Activated CD8-positive, alpha-beta memory T cell treated with anti-CD3 and anti-CD28 coated beads for 24 hours (primary cell): ENCODE measurements at places on chromosomes 16 and 17.

GRCh38 chr17:64773836-64774761 lies 112.0 kb upstream of the SMURF2 start:
- DNase-seq, result peak; percentile 58

GRCh38 chr16:22323959-22324786 lies 27.0 kb downstream of the POLR3E start:
- peak; percentile 54 for DNase-seq

DNA sequence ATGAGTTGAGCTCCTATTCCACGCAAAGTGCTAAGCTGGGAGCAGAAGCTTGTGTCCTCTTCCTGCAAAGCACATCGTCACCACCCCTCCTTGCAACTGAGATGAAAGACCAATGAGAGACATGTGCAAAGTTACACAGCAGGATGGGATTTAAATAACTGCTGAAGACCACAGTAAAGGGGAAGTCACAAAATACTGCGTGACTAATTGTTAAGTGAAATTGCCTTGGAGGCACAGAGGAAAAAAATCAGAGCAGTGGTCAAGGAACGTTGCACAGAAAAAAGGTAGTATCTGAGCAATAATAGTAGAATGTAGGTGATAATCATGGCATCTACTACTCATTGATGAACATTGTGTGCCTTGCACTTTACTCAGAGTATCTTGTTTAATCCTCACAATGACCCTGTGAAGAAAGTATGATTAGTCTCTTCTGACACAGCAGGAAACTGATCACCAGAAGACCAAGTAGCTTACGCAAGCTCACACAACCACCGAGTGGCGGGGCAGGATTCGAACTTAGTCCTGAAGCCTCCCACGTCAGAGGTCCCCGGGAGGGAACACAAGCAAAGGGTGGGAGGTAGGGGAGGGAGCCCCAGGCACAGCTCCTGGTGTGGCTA lies 15.4 kb upstream of the MYO18A start:
- DNase-seq, result no peak

DNA sequence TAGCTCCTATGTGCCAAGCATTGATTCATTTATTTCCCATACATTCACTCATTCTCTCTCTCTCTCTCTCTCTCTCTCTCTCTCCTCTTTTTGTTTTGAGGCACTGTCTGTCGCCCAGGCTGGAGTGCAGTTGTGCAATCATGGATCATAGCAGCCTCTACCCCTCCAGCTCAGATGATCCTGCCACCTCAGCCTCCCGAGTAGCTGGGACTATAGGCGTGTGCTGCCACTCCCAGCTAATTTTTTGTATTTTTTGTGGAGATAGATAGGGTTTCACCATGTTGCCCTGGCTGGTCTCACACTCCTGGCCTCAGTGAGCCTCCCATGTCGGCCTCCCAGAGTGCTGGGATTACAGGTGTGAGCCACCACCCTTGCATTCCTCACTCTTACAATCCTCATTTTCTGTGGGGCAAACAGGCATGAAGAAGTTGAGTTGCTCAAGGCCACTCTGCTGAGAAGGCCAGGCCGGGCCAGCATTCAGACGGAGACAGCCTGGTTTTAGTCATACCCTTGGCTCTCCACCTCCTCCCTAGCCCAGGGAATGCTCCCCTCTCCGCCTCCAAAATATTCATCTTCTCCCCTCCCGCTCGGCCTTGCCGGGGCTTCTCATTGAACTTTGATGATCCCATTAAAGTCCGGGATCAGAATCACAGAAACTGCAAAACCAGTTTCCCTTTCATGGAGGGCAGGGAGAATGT lies 765 bp upstream of the PRM2 start:
- no peak for DNase-seq

GRCh38 chr16:52191531-52192134 lies 355.3 kb downstream of the TOX3 start:
- DNase-seq, result peak; percentile 71

DNA sequence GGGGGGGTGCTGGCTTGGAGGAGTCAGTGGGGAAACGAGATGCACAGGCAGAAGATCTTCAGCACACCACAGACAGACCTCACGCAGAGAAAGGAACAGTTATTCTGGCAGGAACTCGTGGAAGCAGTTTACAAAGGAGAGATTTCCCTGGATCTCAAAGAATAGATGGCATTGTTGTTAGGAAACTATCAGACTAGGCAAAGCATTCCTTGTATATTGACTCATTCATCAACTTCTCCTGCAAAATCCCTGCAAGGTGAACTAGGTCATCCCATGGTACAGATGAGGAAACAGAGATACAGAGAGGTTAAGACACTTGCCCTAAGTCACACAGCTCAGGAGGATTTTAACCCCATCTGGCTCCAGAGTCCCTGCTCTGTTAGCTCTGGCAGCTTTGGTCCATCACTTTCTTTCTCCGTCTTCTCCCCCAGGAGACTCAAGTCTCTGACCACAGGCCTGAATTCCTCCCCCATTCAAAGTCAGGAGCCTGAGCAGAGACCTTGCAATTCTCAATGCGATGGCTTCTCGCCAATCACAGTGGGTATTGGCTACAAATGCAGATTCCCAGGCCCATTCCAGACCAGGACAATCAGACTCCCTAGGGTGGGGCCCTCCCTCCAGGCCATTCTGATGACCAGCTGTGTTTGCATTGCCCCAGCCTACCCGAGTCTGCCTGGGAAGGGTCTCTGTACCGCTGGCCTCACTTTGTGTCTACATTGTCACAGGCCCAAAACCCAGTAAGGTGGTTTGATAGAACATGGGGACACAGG lies 56.4 kb downstream of the LITAF start:
- no peak for DNase-seq

DNA sequence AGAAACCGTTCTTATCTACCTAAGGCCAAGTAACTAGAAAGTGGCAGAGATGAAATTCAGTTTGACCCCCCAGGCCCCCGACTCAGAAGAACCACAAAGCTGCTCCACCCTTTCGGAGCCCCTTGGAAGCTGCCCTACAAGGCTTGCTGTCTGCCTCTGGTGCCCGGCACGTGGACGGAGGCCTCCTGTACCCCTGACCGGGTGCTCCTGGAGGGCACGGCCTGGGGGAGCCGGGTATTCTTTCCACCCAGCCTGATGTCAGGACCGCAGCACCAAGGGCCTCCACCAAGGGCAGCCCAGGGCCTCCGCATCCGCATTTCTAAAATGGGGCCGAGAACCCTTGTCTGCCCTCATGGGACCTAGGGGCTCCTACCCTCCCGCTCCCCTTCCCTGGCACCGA lies 15.5 kb upstream of the CRK start:
- no peak for DNase-seq

GRCh38 chr17:11492511-11492910 lies 105.8 kb upstream of the DNAH9 start:
- DNase-seq, result no peak

GRCh38 chr16:90047714-90048346 lies 28.6 kb upstream of the DBNDD1 start:
- DNase-seq, result no peak

DNA sequence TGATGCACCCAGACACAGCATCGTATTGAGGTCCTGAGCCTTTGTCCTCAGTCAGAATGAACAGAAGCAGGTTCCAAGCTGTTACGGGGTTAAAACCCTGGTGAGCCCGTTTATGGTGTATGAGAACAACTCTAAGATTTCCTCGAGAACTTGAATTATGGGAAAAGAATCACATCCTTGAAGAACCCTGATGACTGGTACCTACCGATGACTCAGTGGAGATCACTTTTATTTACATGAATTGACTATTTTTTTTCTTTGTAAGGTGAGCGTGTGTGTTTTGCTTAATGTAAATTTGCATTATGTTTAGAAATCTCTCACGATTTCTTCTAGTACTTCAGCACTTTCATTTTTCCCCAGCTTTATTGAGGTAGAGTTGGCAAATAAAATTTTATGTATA lies 3.3 kb upstream of the KRTAP4-4 start:
- DNase-seq, result no peak

DNA sequence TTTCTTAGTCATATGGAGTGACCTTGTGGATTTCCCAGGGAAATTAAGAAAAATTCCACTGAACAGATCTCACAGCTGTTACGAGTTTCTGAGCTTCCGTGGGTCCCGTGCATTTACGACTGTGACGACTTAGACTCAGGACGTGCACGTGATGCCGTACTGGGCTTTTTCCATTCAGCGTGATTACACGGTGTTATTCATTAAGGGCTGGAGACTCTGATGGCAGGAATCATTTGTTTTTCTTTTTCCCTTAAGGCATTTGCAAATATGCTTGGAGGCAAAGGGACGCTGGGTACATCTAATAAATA lies 57.2 kb downstream of the TBC1D16 start:
- DNase-seq, result no peak

DNA sequence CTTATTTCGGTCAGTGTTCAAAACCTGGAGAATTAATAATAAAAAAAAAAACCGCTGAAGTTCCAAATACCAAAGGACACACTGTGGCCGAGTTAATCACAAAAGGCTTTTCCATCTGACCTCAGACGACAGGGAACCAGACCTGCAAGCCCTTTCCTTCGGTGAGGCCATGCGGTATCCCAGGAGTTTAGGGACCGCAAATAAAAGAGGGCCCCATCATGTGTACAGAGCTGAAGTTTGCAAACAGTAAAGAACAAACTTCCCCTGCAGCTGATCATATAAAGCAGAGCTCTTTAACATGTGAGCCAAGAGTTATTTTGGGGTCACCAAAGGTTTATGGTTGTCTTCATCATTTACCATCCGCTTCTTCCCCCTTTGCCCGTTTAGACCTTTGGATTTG lies 33.0 kb upstream of the FOXJ1 start:
- DNase-seq, result no peak

GRCh38 chr16:10940501-10941079 lies 1.7 kb downstream of the DEXI start:
- no peak for DNase-seq

GRCh38 chr17:53797501-53797900 lies 25.2 kb upstream of the KIF2B start:
- no peak for DNase-seq

GRCh38 chr16:22705799-22706198 lies 108.2 kb upstream of the HS3ST2 start:
- no peak for DNase-seq

DNA sequence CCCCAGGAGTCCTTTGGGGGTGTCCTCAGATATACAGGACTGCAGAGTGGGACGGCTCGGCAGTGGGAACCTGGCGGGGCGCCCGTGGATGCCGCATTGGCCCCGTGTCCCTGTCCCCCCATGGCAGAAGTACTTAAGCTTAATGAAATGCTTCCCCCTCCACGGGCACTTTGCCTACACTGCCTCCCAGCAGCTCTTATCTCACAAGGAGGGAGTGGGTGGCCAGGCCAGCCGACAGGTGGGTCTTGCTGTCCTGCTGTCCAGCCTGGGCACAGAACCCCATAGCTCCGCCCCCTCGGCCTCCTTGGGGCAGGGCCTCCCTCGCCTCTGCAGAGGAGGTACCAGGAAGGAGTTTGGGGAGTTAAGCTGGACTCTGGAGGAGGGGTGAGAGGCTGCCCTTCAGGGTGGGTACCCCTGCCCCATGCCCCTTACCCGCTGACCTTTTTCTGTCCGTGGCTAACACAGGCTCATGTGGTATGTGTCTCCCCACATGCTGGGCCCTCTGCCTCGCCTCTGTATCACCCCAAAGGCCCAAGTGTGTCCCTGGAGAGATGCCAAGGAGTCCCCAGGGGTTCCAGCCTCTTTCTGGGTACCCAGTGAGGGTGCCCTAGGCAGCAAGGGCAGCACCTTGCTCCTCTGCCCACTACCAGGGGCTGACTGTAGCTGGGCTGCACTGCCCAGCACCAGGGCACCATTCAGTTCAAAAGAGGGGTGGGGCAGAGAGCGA lies 8.7 kb downstream of the THRA start:
- DNase-seq, result no peak

GRCh38 chr17:80811181-80812105 lies 180.2 kb upstream of the CHMP6 start:
- DNase-seq, result no peak

GRCh38 chr16:89018282-89019158 lies 41.5 kb upstream of the CBFA2T3 start:
- no peak for DNase-seq

DNA sequence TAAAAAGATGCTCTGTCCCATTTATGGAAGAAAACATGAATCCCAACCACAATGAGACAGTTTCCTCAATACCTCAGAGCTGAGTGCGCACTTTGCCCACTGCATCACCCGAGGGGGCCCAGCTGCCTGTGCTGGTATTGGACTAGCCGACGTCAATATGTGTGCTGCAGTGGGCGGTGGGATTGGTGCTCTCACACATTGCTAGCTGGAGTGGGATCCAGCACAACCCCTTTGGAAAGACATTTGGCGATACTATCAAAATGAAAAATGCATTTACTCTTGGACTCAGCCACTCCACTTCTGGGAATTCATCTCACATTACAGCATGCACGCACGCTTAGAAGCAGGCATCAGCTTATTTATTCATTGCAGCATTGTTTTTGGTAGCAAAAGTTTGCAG lies 289.2 kb upstream of the FOXF1 start:
- DNase-seq, result no peak

GRCh38 chr16:2253293-2253692 lies 1.9 kb upstream of the ECI1 start:
- no peak for DNase-seq

DNA sequence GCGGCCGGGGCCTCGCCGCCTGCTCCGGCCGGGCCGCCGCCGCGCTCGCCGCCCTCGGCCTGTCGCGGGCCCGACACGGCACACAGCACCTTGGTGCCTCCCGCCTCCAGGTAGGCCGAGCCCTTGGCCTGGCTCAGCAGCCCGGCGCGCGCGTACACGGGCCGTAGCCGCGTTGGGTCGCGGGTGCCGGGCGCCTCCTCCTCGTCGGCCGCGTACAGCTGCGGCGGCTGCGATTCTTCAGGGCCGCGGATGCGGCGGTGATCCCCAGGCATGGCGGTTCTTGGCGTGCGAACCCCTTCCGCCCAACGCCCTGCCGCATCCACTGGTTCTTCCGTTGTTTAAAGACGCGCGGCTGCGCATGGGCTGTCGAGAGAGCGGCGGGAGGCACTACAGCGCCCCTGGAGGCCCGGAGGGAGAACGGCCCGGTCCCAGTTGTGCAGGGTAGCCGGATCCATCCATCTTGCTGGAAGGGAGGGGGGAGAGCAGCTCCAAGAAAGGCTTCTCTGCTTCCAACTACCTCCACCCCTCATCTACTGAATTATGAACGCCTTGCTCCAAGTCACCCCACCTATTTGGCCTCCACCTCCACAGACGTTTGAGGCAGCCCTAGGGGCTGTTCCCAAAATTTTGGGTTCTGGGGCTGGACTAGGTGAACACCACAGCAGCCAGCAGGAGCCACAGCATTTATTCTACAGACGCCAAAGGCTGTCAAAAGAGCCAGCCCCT lies at the start of gene EXOSC6:
EXOSC6 (minus strand) TSS at position 312 of the 726 bp plus-strand sequence; CDS start at position 272, 40 bp downstream.
- DNase-seq, result peak; percentile 95

DNA sequence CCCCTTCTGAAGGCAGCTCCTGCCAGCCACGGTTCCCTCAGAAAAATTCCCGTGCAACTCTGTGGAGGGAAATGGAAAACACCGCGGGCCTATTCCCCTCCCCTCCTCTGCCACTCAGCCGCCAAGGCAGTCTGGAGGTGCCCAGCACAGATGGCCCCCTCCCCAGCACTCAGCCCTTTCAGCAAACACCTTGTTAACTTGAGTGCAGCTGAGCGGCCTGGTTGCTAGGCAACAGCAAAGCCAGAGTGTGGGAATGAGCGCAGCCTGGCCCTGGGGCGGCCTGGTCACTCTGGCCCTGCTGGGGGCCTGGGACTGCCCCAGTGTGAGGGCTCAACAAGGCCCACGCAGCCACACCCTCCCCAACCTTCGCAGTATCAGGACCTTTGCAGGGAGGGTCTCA lies 32.8 kb downstream of the CACNA1G start:
- DNase-seq, result no peak

- no peak for DNase-seq
Observed at GRCh38 chr16:90070440-90070839, 6.7 kb downstream of the PRDM7 start.
